ENCODE measurements at places on chromosomes 4 and X.

GRCh38 chrX:21153503-21153902 lies 220.7 kb upstream of the CNKSR2 start:
- DNase-seq: no peak

- DNase-seq: no peak
Measured at GRCh38 chr4:26030260-26030667, 116.2 kb downstream of the SMIM20 start.

- DNase-seq: no peak
Measured at GRCh38 chrX:11540532-11541377, 125.0 kb downstream of the ARHGAP6 start.

- no peak for DNase-seq
Measured at GRCh38 chr4:159367781-159368080, 264.9 kb downstream of the RAPGEF2 start.

DNA sequence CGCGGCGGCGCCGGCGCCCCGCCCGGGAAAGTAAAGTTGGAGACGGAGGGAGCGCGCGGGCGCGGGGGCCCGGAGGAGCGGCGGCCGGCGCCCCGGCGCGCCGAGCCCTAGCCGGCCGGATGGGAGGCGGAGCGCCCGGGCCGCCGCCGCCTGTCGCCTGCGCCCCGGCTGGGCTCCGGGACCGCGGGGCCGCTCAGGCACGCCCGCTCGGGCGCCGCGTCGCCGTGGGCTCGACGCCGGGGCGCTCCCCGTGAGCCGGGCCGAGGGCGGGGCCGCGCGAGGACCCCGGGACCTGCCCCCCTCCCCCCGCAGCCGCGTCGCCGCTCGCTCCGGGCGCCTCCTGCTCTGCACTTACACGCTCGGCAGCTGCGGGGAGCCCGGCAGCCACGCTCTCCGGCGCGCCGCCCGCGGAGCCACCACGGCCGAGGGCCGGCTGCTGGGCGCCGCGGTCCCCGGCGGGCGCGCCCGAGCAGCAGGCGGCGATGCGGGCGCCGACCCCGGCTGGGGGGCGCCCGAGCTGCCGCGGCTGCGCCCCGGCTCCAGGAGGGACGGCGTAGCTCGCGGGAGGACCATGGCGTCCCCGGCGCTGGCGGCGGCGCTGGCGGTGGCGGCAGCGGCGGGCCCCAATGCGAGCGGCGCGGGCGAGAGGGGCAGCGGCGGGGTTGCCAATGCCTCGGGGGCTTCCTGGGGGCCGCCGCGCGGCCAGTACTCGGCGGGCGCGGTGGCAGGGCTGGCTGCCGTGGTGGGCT lies at the start of gene ADRA2C:
ADRA2C (plus strand) TSS at position 350 of the 749 bp plus-strand sequence; CDS start at position 572, 222 bp downstream.
- no peak for DNase-seq

- DNase-seq: no peak
Measured at GRCh38 chr4:40388239-40388638, 53.1 kb downstream of the CHRNA9 start.

DNA sequence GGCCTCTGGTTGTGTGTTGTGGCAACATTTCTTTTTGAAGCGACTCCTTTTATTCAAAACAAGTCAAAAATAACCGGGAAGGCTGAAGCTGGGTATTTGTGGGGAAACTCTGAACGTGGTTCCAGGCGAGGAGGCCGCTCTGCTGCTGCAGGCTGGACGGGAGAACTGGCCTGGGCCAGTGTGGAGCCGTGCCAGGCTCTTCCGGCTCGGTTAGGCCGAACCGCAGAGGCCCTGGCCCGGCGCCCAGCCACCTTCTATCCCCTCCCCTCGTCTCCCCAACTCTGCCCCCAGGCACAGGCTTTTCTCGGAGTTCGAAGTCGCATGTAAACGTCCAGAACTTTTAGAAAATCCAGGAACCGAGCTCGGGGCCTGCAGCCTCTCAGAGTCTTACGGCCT lies 2.4 kb upstream of the BCOR start:
- no peak for DNase-seq
